HT-29 (cell line): ENCODE measurements at places on chromosomes 4 and X.

GRCh38 chr4:9773471-9773870 is 8.0 kb upstream of the DRD5 start:
- DNase-seq: no peak

DNA sequence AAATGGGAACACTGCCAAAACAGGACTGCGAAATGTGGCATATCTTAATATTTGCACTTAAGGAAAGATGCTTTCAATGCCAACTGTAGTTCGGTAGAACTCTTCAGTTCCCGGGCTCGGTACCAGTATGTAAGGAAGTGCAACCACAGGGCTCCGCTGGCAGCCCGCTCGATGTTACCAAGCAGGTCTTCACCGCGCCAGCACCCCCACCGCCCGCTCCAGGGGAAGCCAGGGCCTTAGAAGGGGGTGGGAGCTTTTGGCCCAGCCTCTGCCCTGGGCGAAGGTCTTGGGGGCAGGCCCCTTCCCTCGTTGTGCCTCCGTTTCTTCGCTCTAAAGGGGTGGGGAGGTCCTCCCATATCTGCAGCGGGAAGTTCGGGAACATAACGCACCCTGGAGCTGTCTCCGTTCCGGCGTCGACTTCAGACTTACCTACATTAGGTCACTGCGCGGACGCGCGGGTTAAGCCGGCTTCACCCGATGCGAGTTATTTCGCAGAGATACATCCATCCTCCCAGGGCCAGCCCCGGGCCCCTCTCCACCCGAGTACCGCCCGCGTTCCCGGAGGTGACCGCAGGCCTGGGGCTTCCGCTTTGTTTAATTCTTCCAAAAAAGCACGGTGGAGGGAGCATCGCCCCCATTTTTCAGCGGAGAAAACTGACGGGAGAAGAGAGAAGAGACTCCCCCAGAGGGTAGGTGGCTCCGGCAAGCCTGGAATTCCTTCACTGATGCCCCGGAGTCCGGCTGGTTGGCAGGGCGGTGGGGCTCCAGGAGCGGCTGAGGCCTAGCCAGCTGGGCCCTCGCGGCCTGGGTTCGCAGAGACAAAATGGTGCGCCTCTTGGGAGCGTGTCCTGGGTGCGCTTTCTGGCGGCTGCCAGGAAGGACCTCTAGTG is 1.0 kb upstream of the HMX1 start:
- DNase-seq: no peak

DNA sequence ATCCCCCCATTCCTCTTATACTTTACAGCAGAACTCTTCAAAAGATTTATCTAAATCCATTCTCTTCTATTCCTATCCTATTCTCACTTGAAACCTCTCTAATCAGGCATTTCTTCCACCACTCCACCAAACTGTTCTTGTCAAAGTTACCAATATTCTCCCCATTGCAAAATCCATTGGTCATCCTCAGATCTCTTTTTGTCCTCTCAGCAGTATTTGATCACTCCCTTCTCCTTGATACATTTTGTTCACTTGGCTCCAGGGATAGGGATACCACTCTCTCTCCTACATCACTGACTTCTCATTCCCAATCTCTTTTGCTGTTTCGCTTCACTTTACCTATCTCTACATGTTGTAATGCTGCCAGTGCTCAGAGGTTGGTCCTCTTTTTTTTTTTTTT is 2.8 kb upstream of the MTMR8 start:
- DNase-seq: no peak

DNA sequence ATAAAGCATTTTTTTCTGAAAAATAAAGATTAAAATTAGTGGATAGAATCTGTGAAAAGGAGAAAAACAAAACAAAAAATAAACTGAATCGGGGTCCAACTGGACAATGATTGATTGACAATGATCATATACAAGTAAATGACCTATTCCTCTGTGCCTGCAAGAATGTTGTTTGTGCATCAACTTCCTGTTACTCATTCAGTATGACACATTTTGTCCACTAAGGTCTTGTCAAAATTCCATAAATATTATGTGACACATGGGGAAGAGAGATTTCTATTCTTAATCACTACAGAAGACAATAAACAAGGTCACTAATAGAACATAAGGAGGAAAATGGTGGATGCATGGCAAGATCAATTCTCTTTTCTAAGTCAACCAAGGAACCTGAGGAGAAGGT is 54.9 kb downstream of the F8 start:
- DNase-seq: no peak
